ENCODE measurements at places on chromosomes 4 and X. TPM values are rescaled to one million over a fixed set of nuclear protein-coding genes. Genes with fewer than 3 reads are reported as not detected.

MAGEA12 gene
- total RNA-seq = 6.2 TPM

MAGEA11 gene
- not detected for total RNA-seq

SLC9B1 gene
- total RNA-seq = not detected

LIN54 gene
- total RNA-seq = 17.5 TPM

HTR2C gene
- total RNA-seq = not detected

Data from HT-29 (cell line).